ENCODE measurements at places on chromosomes 3 and 15.

GRCh38 chr15:66149871-66150270, 103.7 kb downstream of the MEGF11 start:
- DNase-seq, result no peak

GRCh38 chr3:175836617-175837016, 977.5 kb downstream of the NAALADL2 start:
- no peak for DNase-seq

- peak; percentile 65 for DNase-seq
Measured at GRCh38 chr15:90529371-90530249, at the start of gene CRTC3. CRTC3 (plus strand) TSS chr15:90529923; CDS start chr15:90530072, 149 bp downstream.

- DNase-seq, result peak; percentile 81
Measured at GRCh38 chr15:52496776-52497470, 31.8 kb downstream of the MYO5A start.

GRCh38 chr3:54817628-54818027, 110.2 kb downstream of the LRTM1 start:
- no peak for DNase-seq

DNA sequence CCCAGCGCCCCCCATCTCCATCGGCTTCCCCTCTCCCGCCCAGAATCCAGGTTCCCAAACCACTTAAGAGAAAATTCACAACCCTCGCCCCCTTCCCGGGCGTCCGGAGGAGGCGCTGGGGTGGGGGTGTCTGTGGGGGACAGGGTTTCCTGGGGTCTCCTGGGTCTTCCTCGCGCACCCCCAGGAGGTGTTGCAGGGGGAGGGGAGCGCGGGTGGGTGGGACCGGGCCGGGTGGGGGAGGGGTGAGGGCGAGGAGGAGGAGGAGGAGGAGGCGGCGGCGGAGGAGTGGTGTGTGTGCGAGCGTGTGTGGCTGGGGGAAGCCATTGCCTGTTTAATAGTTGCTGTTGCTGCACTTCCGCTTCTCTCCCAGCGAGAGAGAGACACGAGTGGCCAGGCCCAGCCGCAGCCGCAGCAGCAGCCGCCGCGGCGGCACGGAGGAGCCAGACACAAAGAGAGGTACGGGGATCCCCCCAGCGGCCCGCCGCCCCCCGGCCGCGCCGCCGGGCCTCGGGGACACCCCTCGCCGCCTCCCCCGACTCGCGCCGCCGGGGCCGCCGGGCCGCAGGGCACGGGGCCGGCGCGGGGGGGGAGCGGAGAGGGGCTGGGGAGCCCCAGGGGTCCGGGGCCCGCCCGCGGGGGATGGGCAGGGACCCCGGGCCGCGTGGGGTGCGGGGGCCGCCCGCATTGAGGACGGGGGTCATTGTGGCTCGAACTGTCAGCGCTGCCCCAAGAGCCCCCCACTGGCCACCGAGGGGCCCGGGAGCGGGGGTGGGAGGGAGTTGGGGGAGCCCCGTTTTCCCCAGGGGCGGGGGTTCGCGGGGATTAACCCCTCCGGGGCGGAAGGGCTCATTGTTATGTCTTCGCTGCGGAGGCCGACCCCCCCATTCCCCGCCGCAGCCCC, at the start of gene UBE2E1:
UBE2E1 (plus strand) TSS at position 323 of the 901 bp plus-strand sequence. CDS start 1,315 bp downstream, outside the sequence.
- peak; percentile 77 for DNase-seq

GRCh38 chr3:143484846-143485512, 363.3 kb downstream of the SLC9A9 start:
- DNase-seq, result no peak

DNA sequence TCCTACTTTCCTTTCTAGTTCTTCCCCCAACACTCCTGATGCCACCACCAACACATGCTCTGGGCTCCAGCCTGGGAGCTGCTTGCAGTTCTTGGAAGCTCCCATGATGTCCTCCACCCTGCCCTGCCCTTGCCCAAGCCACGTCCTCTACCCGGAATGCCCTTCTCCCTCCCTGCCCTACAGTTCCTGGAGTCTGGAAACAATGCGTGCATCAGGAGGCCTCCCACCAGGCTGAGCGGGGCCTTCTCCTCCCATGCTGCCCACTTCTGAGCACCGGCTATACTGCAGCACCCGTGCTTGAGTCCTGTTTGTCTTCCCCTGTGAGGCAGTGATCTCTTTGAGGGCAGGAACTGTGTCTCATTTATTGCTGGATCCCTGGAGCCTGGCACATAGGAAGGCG, 44.6 kb downstream of the DGKG start:
- no peak for DNase-seq

DNA sequence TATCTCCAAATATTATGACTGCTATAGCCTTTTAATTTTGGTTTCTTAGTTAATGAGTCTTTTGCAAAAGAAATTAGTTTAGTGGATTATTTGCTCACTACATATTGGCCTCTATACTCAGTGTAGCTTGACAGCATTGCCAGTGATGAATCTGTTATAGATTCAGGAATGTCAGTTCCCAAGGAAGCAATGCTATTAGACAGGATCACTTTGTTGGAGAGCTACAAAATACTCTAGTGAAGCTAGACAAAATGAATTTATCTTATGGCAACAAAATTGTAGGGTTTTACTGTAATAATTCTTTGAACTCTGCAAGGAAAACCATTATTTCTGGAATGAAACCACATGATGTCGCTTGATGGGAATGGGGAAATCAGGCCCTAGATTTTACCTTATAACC, 543.3 kb downstream of the SQOR start:
- DNase-seq, result no peak

DNA sequence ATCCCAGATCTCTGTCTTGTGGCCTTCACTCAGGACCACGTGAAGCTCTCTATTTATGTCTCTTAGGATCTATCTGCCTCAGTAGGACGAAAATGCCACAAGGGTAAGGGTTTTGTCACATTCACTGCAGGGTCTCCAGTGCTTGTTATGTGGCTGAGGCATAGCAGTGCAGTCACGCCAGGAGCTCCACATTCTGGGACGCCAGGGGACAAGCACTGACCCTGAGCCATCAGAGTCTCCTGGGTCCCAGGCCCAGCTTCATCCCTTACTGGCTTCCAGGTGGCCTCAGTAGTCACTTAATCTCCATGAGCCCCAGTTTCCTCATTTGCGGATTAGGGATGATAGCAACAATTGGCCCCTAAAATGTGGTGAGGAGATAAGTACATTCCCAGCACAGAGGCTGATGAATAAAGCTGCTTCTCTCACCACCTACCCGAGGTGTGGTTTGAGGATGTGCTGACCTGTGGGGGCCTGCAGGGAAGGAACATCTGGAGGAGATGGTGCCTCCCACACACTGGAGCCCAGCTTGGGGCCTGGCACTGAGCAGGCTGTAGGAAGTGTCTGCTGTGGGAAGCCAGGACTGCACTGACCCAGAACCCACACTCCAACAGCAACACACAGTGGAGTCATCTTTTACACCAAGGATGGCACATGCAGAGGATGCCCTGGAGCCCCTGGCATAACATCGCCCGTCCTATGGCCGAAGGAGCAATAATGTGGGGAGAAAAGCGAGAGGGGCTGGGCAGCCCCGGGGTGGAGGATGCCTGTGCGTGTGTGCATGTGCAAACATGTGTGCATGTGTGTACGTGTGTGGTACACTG, 93.2 kb upstream of the IQSEC1 start:
- DNase-seq, result no peak

- DNase-seq, result no peak
Measured at GRCh38 chr3:186520957-186521842, 23.0 kb downstream of the CRYGS start.

Measured in ELR (cell line).